ENCODE measurements at places on chromosomes 6 and 20.

- DNase-seq: peak; percentile 89
Observed at GRCh38 chr6:37019065-37019450, 13.6 kb downstream of the FGD2 start.

GRCh38 chr6:1609648-1610496 lies at the start of gene FOXC1:
FOXC1 (plus strand) TSS chr6:1609915; CDS start chr6:1610446, 531 bp downstream.
- DNase-seq: peak; percentile 72

GRCh38 chr6:3228046-3228671 lies 706 bp upstream of the TUBB2B start:
- peak; percentile 94 for DNase-seq

GRCh38 chr6:111912904-111913303 lies 39.7 kb upstream of the FYN start:
- no peak for DNase-seq

GRCh38 chr20:62301111-62301668 lies 1.6 kb upstream of the ADRM1 start:
- no peak for DNase-seq

Measured in NCI-H2029 treated with DMSO at 0.1 percent for 48 hours (cell line).